Bladder microvascular endothelial cell (primary cell): ENCODE measurements at places on chromosomes 7 and 10. TPM values are rescaled to one million over a fixed set of nuclear protein-coding genes. Genes with fewer than 3 reads are reported as not detected.

Gene TLX1
- total RNA-seq, result not detected in 2 replicates

Gene HMX3
- 0.16 TPM in 1 of 2 replicates, not detected in the other for total RNA-seq

Gene OR2A42
- not detected in 2 replicates for total RNA-seq

Gene BBS9
- 7.1 and 18.5 TPM in 2 replicates for total RNA-seq

Gene LIPM
- total RNA-seq, result not detected in 2 replicates

Gene SPAG6
- not detected in 2 replicates for total RNA-seq

Gene SPDYE6
- 0.06 TPM in 1 of 2 replicates, not detected in the other for total RNA-seq

Gene AOC1
- not detected in 2 replicates for total RNA-seq

Gene GATAD1
- 10.2 and 20.1 TPM in 2 replicates for total RNA-seq

Gene OR6V1
- total RNA-seq, result not detected in 2 replicates

Gene FEZF1
- total RNA-seq, result not detected in 2 replicates
